ENCODE measurements at places on chromosomes 6 and 20.
A peak's percentile ranks its signal among the peaks of the same experiment; 100 is the strongest.

DNA sequence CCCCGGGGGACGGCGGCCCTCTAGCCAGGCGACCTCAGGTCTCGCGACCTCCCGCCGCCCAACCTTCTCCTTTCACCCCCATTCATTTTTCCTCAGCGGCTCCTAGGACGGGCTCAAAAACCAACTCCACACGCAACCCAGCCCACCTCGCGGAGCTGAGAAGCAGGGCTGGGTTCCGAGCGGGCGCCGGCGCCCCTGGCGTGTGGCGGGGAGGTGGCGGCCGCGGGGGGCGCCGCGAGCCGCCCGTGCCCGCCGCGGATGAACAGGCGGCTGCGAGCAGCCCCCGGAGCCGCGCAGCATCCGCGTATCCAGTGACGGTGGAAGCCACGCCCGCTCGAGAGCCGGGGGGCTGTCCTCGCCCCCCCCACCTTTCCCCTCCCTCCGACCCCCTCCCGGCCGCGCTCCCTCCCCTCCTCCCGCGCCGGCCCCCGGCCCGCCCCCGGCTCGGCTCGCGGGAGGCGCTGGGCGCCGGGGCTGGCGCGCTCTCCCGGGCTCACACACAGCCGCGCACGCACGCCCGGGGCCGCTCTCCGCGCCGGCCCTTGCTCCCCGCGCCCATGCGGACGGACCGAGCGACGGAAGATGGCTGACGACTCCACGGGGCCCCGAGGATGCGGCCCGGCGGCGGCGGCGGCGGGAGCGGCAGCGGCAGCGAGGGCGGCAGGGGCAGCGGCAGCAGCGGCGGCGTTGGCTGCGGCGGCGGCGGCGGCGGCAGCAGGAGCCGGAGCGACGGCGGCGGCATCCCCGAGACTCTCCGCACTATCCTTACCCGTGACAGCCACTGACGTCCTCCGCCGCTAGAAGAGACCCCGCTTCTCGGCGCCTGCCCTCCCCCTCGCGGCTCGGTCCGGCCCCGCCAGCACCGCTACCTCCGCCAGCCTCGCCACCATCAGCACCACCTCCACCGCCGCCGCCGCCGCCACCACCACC is at the start of gene SOBP:
TSS of gene SOBP (plus strand) at position 482 of the 930 bp plus-strand sequence. CDS start 500 bp downstream, outside the sequence.
- DNase-seq, result peak; percentile 52

- DNase-seq, result no peak
Measured at GRCh38 chr6:44897316-44897715, 430.8 kb upstream of the RUNX2 start.

- peak; percentile 24 for DNase-seq
Measured at GRCh38 chr6:11353921-11354389, 121.5 kb upstream of the NEDD9 start.

GRCh38 chr6:133807501-133807900 is 81.4 kb upstream of the TCF21 start:
- DNase-seq, result no peak

- DNase-seq, result no peak
Measured at GRCh38 chr6:1325461-1326309, 13.8 kb downstream of the FOXQ1 start.

DNA sequence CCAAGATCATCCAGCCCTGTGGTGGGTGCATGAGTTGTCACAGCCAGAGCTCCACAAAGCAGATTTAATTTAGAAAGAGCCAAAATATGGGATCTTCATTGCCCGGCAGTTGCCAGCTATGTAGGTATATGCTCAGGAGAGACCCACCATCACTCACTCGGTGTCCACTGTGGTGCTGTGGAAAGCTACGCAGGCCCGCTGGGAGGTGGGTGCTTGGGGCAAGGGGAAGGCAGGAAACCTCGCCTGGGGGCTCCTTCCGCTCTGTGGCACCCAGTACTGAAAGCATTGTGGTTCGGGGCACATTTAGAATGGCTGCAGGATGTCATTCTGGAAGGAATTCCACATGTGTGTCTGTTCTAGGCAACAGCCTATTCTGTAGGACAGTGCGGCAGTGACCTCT is 259.9 kb downstream of the TAF4 start:
- no peak for DNase-seq

DNA sequence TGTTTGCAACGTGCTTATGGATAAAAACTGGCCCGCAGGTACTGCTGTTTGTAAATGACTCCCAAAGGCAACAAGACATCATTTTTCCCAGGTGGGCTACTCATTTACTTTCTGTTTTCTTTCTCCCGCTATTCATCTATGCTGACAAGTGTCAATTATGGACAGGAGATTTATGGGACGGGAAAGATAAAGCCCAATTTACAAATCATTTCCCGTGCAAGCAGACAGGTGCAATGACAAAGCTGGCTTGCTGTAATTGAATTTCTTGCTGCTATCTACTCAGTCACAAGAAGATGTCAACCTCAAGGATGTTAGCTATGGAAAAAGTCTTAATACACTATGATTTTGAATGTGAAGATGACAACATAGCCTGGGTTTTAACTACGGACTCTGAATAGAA is 125.5 kb downstream of the EPHA7 start:
- DNase-seq, result no peak

DNA sequence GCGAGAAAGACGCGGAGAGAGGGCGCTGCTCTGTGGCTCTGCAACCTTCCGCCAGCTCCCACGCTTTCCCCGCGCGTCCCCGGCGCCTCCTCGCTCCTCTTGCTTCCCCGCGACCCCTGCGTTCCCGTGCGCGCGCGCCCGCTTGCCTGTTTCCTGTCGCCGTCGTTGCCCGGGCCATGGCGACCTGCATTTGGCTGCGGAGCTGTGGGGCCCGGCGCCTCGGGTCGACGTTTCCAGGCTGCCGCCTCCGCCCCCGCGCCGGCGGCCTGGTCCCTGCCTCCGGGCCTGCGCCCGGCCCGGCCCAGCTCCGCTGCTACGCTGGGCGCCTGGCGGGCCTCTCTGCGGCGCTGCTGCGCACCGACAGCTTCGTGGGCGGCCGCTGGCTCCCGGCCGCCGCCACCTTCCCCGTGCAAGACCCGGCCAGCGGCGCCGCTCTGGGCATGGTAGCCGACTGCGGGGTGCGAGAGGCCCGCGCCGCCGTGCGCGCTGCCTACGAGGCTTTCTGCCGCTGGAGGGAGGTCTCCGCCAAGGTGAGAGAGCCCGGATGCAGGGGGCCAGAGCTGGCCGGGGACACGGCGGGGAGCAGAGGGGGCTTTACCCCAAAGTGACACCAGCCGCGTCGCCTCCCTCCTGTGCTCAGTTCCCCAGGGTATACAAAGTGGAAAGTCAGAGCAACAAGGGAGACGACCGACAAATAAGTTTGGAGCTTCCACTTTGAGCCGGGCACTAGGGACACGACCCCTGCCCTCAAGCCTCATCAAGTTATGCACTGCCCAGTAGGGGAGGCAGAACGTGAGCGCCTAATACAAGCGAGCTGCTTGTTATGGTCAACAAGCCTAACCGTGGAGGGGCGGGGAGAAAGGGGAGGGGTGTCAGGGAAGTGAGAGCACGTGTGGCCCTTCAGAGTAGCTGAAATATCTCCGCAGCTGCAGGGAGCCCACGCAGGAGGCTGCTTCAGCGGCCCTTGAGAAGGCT is at the start of gene ALDH5A1:
TSS of gene ALDH5A1 (plus strand) at position 149 of the 975 bp plus-strand sequence. CDS start at position 177, 28 bp downstream.
- peak; percentile 60 for DNase-seq

DNA sequence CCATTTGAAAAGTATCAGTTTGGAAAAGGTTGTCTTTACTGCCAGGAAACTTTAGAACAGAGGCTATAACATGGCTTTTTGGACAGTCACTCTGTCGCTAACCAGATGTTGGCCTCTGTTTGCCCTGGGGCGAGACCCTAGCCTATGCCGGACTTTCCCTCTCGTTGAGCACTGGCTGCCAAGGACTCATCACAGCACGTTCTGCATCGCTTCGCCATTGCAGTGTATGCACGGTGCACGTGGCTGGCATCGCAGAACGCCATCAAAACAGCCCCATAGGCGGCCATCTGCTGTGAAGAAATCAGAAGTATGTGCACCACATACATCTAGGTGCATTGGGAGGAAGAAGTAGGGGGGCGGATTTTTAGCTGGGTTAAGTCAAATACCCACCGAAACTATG is 156.4 kb downstream of the EYA2 start:
- no peak for DNase-seq

GRCh38 chr6:117906507-117906957 is 532 bp upstream of the SLC35F1 start:
- DNase-seq, result no peak

GRCh38 chr6:97813889-97814567 is 531.0 kb upstream of the MMS22L start:
- no peak for DNase-seq

GRCh38 chr6:142746524-142746923 is 198.5 kb downstream of the HIVEP2 start:
- DNase-seq, result no peak

GRCh38 chr6:34246563-34247391 is 2.0 kb downstream of the SMIM29 start:
- peak; percentile 43 for DNase-seq

DNA sequence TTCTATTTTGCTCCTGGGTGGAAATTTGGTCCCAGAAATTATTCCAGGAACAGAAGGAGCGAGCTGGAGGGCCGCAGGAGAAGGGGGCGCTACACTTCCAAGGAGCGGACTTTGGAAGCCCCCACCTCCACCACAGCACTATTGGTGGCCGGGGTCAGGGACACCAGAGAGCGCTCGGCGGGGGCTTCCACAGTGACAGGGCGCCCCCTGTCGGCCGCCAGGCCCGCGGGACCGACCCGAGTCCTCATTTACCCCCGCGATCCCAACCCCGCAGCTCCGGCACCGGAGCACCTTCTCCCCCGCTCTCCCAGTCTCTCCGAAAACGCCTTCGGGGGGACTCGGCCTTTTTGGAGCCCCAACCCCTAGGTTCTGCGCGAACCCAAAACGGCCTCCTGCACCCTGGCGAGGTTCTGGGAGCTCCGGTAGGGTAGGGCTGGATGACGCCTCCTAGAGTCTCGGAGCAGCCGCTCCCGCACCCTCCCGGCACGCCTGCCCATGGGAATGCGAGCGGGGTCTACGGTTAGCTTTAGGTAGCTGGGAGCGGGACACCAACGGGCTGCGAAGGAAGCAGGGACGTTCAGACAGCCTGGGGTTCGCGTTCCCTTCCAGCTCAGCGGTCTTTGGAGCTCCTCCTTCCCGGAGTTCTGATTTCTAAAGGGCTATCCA is 2.4 kb upstream of the FOXA2 start:
- no peak for DNase-seq

DNA sequence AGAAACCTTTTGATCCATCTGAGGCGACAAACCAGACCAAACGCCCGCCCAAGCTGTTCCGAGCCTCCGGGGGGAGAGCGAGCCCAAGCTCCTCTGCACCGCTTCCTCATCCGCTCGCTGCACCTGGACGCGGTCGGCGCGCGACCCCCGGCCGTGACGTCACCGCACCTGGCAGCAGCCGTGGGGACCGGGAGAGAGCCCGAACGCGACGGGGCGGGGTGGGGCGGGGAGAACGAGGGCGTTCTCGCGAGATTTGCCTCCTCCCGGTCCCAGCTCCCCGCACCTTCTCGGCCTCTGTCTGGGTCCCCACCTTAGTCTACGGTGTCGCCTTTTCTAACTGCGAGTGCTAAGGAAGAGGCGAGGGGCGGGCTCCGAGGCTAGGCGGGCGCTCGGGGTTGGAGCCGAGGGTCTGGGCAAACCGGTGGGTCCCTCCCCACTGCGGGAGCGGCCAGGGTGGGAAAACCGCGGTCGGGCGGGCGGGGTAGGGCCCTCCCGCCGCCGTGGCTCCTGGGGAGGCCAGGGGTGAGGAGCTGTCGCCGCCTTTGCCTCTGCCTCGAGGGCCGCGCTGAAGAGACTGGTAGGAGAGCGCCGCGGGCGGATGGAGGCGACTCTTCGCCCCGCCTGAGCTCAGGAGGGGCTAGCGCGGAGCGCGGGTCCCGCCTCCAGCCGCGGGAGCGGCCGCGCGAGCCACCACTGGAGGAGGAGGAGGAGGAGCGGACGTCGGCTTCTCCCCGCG is at the start of gene CD2AP:
TSS of gene CD2AP (plus strand) at position 293 of the 736 bp plus-strand sequence. CDS start 456 bp downstream, outside the sequence.
- peak; percentile 74 for DNase-seq

DNA sequence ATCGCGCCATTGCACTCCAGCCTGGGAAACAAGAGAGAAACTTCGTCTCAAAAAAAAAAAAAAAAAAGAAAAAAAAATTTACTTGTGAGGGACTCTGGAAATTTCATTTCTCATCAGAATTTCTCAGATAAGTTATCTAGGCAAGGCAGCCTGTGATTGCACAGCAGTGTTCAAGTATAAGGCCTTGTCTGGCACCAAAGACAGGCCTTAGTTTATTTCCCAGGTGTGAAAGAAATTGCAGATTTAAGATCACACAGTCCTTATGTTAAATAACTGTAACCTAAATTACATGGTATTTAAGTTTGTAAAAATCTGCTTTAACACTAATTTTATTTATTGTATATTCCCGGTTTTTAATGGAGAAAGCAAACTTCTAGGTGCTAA is 34.8 kb downstream of the HFE start:
- no peak for DNase-seq

DNA sequence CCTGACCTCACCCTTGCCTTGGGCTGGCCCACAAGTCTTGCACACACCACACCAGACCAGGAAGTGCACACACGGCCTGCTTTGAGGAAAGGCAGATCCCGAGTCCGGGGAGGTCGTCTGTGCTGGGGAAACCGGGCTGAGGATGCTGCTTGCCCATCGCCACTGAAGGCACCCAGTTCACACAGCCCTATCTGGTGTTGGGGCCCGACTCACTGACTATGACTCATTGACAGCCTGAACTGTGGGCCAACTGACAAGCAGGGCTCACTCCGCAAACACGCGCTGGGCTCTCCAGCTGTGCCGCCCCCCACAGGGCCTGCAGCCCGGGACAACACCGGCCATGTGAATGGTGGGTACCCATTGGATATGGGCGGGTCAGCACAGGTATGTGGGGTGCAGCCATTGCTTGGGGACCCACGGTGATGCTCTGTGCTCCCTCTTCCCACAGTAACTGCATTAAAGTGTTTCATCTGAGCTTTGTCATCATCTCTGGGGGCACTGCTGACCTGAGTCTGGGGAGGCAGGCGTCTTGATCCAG is 1.6 kb downstream of the SAMD10 start:
- DNase-seq, result no peak
